Uterus (tissue), 4 donors: ENCODE measurements at places on chromosomes 6 and 20. TPM values are rescaled to one million over a fixed set of nuclear protein-coding genes. Genes with fewer than 3 reads are reported as not detected.

The PABPC1L gene
- 12.9 TPM for total RNA-seq

The NKAIN4 gene
- not detected for total RNA-seq

GRCh38 chr20:32209850-32210605 lies 2.3 kb downstream of the POFUT1 start:
- no peak for DNase-seq

DNA sequence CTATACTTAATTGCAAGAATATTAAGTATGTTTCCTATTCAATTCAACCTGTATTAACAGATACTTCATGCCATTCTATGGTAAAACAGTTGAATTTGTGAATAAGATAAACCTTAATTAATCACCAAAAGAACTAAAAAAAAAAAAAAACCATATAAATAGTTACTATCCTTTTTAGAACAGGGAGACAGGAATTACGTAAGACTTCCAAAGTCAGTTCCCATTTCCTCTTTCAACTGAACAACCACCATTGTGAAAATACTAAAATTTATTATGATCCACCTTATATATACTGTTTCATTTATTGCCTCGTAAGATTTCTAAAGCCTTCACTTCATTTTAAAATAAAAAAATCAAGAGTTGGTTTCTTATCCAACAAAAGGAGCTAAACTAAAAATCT lies 9.4 kb downstream of the CCNC start:
- no peak for DNase-seq

DNA sequence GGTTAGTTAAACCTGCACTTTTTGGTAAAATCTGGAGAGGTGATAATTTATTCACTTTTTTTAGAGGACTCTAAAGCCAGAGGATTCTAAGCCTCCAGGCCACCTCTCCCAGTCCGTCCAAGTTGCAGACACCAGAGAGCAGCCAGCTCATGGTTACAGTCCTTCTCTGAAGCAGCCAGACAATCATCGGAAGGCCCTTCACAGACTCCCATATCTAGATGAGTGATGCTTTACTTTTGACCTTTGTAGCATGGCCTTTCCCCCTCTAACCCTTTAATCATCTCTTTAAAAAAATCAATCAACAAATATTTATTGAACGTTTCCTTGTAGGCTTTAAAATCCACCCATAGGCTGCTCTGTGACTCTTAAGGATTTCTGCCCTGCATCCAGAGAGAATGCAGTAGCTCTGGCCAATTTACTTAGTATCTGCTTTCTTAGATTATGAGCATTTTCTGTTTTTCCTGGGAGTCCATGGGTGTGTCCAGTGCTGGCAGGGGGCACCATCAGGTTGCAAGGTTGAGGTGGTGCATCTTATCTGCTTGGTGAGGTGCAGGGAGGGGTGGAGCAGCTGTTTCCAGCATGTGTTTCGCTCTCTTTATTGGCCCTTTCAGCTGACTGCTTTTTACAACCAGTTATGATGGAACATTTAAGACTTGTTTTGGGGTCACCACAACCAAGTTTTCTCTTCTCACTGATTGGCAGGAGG lies 58.6 kb downstream of the JARID2 start:
- DNase-seq, result no peak

DNA sequence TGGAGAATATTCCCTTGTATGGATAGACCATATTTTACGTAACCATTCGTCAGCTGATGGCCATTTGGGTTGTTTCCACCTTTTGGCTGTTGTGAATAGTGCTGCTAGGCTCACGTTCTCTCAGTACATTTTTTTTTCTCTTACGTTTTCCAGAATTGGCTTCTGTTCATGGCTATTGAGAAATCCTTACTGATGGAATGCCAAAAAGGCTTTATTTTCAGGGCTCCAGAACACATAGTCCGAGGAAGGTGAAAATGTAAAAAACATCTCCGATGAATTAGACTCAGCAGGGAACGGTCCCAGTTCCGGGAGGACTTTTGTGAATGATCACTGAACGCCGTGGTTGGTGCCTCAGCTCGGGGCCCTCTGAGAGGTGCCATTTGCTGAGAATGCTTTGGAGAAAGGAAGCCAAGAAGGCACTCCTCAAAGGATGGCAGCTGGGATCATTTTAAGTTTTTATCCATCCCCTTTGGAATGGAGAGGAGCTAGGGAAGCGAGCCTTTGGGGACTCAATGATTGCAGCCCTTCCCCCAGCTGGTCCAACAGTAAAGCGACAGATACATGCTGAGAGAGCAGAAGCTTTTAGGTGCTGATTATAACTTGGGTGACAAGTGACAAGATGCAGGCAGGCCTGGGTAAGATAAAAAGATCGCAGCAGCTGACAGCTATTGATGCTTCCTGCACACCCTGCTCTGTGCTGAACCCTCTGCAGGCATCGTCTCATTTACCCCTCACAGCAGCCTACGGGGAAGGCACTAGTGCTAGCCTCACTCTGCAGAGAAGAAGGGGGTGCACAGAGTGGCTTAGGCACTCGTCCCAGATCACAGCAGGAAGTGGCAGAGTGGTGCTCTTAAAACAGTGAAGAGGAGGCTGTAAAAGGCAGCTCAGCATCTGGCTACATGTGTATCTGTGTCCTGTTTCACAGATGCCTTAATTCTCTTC lies 133.4 kb upstream of the KCNG1 start:
- peak; percentile 68 for DNase-seq

DNA sequence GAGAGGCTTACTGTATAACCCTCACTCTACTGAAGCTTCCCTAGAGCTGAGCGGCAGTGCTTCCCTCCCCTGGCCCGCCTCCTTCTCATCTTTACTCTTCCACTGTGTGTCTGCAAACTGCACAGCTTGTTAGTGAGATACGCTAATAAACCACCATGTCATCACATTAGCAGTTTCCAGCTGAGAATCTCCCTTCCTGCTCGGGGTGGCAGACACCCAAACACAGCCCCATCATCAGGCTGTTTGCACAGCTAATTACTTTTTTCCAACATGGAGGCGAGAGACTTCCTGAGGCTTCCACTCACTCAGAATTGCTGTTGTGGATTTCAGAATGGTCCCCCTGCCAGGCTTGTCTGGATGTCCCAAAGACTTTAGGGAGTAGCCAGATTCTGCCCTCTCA lies 444.9 kb upstream of the SULF2 start:
- no peak for DNase-seq

GRCh38 chr20:57898332-57898731 lies 188.5 kb upstream of the PMEPA1 start:
- no peak for DNase-seq

GRCh38 chr6:166318227-166318626 lies 10.0 kb upstream of the PRR18 start:
- no peak for DNase-seq

DNA sequence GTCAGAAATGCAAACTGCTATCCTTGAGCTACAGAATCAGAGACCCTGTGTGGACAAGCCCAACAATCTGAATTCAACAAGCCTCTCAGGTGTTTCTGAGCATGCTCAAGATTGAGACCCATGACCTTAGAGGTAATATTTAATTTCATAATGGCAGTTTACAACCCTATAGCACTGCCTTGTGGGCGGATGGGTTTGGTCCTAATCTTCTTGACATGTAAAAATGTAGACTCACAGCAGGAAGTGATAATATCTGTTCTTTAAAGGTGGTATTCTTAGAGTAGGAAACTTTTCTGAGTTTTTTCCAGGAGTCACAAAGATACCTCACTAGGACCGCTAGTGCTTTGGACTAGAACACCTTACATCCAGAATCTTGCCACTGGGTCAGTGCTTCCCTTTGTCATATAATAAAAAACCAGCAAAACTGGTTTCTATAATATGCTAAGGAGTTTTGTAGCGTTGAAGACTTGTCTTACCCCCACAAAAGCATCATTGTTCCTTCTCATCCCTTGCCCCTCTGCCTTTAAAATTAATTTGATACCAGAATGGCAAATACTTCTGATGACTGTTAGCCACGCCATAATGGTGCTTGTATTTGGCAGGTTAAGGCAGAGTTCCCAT lies 52.6 kb downstream of the E2F3 start:
- DNase-seq, result no peak

- DNase-seq, result no peak
Measured at GRCh38 chr6:56890683-56891429, 64.1 kb upstream of the BEND6 start.

DNA sequence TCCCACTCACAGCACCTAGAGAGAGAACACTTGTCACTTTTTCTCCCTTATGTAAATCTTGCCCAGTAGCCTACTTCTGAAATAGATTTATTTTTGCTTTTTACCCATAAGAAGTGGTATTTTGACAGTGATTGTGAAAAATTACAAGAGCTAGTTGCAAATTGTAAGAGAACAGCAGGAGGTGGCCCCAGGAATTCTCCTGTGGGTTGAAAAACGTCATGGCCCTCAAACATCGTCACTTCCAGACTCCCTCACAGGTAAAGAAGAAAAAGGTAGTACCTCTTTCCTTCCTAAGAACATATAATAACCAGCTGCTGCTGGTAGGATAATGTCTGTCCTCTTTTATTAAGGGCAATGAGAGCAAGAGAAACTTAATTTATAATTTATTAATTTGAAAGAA lies 69.5 kb upstream of the LAMP5 start:
- no peak for DNase-seq

DNA sequence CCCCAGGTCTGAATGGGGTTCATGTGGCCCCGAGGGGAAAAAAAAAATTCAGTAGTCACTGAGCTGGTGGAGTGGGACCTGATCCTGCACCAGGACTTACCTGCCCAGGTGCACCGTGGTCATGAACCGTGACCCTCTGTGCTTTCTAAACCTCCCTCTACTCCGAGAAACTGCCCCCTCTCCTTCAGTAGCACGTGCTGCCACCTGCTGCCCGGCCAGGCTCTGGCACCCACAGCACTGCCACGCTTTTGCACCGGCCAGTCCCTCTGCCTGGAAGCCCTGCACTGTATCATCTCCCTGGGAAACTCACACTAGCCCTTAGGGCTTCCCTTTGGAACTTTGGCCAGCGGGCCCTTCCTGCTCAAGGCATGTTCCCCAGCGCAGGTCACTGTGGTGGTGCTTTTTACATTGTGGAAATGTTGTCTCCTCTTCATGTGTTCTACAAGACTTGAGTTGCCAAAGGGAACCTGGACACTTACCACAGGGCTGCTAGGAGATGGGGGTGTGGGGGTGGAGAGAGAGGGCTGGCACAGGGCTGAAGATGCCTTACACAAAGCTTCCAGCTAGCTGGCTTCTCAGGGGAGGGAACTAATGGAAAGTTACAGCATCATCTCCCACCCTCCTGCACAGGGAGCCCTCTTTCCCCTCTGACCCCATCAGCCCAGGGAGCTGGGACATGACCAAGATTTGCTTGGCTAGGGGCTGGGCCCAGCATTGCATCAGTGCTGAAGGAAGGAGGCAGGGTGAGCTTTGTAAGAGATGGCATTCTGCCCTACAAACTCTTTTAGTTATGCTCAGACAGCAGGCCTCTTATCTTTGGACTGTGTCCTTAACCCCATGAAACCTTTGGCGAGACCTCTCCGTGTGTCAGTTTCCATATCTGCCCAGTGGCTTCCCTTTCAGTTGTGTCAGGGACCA lies 2.5 kb upstream of the PTPRT start:
- DNase-seq, result no peak
